ENCODE measurements at places on chromosomes 11 and 22.
A peak's percentile ranks its signal among the peaks of the same experiment; 100 is the strongest.

GRCh38 chr11:14114269-14114668 is 151.7 kb downstream of the SPON1 start:
- no peak for DNase-seq

- no peak for DNase-seq
Observed at GRCh38 chr11:16099343-16099900, 256.9 kb downstream of the SOX6 start.

GRCh38 chr11:124415356-124415923 is 9.2 kb downstream of the OR8B4 start:
- DNase-seq, result peak; percentile 0

DNA sequence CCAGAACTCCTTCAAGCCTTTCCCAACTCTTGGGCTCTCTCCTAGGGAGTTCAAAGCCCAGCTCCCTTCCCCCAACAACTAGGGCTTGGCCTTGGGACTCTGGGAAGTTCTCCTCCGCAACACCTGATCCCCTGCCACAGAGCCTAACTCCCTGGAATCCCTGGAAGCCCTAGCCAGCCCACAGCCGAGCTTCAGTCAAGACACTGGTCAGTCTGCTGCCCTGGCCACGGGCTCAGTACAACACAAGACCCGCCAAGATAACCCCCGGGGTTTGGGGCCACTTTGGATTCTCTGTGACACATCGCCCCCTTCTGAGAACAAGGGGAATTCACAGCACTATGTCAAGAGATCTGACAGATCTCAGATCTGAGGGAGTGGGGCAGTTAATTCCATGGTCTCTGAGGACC is 58.3 kb downstream of the SLC22A12 start:
- DNase-seq, result no peak

- no peak for DNase-seq
Observed at GRCh38 chr11:60265373-60266214, 14.9 kb upstream of the MS4A4A start.

- no peak for DNase-seq
Observed at GRCh38 chr22:26722159-26722558, 64.8 kb downstream of the MIAT start.

- DNase-seq, result no peak
Observed at GRCh38 chr11:37105427-37105826, 507.4 kb upstream of the RAG2 start.

DNA sequence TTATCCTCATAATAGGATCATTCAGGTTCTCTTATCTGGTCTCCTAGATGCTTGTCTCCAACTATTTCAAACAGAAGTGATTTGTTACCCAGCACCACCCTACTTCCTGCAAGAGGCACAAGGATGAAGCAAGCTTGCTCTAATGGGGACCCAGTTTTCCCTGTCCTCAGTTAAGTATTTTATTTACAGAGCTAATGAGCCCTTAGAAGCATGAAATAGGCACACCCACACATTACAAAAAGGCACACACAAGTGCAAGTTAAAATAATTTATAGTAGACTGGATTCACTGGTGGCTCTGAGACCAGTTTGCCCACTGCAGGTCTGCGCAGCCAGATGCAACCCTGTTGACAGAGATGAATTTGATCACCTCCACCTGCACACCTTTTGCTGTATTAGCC is 167.5 kb downstream of the KIRREL3 start:
- no peak for DNase-seq

- DNase-seq, result no peak
Observed at GRCh38 chr22:22733881-22734373, 89.5 kb downstream of the GGTLC2 start.

- DNase-seq, result no peak
Observed at GRCh38 chr11:117872420-117872961, 4.0 kb downstream of the FXYD6 start.

DNA sequence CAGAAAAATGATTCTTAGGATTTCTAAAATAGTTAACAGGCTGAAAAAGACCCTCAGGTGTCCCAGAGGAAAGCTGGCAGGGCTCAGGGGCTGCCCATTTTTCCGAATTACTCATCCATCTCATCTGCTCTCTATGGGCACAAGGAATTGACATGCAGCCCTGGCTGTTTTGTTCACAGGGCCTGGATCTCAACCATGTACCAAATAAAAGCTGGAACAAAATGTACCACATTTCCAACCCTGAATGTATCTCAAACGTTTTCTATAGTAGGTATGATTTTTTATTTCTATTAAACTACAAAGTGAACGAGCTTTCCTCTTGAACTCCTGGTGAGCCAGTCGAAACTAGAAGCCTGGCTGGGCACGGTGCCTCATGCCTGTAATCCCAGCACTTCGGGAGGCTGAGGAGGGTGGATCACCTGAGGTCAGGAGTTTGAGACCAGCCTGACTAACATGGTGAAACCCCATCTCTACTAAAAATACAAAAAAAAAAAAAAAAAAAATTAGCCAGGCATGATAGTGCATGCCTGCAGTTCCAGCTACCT is 43.8 kb upstream of the RASD2 start:
- no peak for DNase-seq

GRCh38 chr11:127816962-127817361 is 770.4 kb downstream of the ETS1 start:
- DNase-seq, result no peak

- DNase-seq, result peak; percentile 2
Observed at GRCh38 chr22:41862530-41863266, 29.8 kb downstream of the SREBF2 start.

- DNase-seq, result peak; percentile 100
Observed at GRCh38 chr11:18383388-18384156, 10.8 kb upstream of the LDHA start.

DNA sequence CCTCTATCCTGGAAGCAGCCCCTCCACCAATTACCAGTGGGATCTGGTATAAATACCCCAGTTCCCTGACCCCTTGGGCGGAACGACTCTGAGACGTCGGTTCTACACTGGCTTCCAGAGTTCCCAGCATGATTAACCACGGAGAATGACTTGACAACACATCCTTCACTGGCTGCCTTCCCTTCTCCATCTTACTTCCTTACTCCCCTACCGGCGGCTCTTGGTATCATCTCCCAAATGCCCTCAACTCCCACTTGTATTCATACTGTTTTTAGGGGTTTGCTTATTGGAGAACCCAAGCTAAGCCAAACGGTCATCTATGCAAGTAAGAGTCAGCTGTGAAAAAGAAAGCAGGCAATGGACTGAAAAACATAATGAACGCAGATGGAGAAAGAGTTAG is 56.1 kb downstream of the APOL3 start:
- no peak for DNase-seq

GRCh38 chr11:106988151-106989077 is 29.9 kb downstream of the GUCY1A2 start:
- DNase-seq, result peak; percentile 99

- DNase-seq, result no peak
Observed at GRCh38 chr11:13102865-13103539, 93.9 kb downstream of the RASSF10 start.

DNA sequence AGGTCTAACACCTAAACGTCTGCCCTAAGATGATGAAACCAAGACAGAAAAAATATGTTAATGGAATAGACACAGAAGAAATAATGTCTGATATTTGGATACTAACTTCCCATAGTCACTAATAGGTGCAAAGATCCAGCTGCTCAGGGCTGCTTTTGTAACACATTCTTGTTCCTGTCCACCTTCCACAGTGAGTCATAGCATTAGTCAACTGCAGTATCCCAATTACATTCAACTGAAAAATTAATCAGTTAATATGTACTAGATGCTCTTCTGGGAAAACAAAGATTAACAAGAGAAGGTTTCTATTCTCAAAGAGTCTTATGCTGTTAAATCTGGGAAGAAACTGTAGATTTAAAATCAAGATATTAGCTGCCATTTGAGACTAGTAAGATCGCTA is 47.6 kb downstream of the HEPHL1 start:
- DNase-seq, result no peak

DNA sequence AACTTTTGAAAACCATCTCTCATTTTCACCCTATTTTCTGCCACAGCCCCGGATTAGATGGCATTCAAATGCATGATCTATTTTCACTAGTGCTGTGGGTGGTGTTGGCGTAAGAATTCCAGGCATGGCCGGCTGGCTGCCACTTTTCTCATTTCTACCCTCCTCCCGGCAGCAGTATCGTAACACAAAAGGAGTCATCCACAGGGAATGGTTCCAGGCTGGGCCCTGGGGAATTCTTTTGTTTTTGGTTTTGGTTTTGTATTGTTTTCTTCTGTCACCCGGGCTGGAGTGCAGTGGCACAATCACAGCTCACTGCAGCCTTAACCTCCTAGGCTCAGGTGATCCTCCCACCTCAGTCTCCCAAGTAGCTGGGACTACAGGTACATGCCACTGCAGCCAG is 13.8 kb downstream of the JAML start:
- DNase-seq, result peak; percentile 39

DNA sequence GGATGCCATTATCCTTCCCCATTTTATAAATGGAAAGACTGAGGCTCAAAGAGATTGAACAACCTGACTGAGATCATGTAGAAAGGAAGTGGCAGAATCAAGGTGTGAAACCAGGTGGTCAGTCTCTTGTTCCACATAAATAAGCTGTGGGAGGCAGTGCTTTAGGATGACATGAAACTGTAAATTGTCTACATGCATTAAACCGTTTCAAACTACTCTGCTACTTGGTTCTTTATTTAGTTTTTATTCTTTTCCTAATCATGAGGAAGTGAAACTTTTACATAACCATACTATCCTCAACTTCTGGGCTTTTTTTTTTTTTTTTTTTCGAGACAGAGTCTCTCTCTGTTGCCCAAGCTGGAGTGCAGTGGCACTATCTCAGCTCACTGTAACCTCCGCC is 34.9 kb downstream of the CADM1 start:
- no peak for DNase-seq

Data from GM04503 (cell line).